T follicular helper cell (primary cell): ENCODE measurements at places on chromosomes 13 and 19.

GRCh38 chr19:49766930-49767299 lies at the start of gene AP2A1:
Gene AP2A1, plus strand, starts transcription at chr19:49767001. Its CDS starts 133 bp downstream, at chr19:49767134.
- DNase-seq = no peak

GRCh38 chr19:33486936-33487811 lies 34.4 kb downstream of the PEPD start:
- DNase-seq = no peak

DNA sequence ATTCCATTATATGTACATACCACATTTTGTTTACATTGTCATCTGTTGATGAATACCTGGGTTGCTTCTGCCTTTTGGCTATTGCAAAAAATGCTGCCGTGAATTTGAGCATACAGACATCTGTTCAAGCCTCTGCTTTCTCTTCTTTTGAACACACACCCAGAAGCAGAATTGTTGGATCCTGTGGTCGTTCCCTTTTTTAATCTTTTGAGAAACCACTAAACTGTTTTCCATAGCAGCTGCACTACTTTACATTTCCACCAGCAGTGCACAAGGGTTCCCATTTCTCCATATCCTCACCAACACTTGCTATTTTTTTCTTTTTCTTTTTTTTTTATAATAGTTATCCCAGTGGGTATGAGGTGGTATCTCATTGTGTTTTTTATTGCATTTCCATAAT lies 123.5 kb downstream of the TEX29 start:
- no peak for DNase-seq

DNA sequence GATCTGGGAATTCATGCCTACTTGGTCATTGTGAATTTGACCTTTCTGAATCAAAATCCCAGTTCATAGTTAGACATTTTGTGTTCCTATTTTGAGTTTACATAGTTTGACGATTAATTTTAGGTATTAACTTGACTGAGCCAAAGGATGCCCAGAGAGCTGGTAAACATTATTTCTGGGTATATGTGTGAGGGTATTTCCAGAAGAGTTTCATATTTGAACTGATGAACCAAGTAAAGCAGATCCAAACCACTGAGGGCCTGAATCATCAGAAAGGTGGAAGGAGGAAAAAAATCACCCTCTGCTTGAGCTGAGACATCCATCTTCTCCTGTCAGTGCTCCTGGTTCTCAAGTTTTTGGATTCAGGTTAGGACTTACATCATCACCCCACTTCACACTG lies 116.6 kb downstream of the CYSLTR2 start:
- no peak for DNase-seq

DNA sequence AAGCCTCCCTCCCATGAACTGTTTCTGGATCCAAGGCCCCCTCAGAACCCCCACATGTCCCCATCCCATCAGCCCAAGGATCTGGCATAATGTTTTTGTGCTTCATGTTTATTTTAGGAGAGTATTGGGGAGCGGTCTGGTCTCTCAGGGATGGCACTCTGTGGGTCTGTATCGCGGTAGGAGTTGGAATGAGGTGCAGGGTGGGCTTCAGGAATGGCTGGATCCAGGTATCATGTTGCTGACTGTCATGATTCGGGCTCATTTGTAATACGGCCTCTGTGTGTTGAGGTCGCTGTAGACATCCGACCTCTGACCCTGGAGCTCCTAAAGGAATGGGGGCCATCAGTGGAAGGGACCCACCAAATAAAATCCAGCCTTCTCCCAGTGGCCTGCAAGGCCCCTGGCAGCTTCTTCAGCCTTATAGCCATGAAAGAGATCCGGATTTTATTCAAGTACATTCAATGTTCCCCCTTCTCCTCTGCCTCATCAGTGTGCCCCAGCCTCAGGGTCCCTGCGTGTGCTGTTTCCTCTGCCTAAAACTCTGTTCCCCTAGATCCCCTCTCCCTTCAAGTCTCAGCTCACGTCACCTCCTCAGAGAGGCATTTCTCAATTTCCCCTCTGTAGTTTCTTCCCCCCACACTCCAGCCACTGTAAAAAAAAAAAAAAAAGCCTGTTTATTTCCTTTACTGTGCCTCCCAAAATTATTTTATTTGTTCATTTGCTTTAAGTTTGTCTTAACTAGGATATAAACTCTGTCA lies 2.2 kb downstream of the HCST start:
- no peak for DNase-seq

DNA sequence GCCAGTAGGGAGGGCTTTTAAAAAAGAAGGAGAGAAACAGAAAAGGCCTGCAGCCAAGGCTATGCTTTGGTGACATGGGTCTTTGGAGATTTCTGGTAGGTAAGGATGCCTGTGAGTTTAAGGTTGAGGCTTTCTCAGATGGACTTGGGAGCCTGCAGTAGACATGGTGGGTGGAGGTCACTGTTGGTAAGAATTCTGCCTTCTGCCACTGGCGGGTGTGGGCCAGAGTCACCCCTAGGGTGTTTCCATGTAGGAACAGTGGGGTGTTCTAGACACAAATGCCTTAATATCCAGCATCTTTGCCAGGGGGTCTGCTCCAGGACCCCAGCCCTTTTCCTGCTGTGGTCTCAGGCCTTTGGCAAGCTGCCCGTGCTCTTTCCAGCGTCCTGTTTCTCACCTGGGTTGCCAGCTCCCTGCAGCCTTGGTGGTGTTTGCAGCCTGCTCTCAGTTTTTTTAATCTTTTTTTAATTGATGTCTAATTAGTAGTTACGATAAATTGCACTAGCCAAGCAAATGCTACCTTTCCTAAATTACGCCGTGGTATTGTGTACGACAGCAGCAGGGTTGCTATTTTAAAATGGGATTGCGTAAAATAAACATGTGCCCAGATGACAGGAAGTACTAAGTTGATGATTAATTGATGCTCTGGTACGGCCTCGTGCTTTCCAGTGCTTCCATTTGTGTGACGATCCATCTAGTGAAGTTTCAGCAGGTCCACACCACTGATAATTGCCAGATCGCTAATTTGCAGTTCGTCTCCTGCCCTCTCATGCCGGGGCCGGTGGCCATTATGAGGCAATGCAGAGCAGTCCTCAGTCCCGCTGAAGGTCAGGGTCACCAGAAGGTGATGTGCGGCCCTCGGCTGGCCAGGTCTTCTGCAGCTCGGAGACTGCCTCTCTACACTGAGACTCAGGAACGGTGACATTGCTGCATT lies 35.3 kb upstream of the NPAS1 start:
- DNase-seq = no peak

DNA sequence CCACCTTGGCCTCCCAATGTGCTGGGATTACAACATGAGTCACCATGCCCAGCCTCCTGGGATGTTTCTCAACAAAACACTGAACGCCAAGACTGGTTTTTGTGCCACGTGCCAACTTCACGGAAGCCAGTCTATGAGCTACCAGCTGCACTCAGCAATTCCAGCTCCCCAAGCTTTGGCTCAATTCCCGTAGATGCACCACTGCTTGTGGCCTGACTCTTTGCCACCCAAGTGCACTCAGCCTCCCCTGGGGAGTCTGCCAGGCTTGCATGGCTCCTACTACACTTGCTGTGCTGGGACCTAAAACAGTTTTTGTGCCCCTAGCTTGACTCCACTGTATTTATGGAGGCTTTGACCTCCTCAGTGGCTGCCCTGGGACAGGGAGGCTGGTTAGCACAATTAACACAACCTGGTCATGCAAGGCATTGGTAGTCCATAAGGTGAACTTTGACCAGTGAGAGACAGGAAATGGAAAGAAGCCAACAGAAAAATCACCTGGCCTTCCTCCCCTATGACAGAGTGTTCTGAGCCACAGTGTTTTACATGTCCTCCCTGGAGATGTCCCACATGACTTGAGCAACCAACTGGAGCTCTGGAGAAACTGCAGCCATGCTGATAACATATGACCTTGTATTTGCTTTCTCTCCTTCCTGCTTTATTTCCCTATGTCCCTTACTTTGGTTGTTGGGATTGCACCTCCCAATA lies 1173.1 kb downstream of the UQCRFS1 start:
- no peak for DNase-seq

DNA sequence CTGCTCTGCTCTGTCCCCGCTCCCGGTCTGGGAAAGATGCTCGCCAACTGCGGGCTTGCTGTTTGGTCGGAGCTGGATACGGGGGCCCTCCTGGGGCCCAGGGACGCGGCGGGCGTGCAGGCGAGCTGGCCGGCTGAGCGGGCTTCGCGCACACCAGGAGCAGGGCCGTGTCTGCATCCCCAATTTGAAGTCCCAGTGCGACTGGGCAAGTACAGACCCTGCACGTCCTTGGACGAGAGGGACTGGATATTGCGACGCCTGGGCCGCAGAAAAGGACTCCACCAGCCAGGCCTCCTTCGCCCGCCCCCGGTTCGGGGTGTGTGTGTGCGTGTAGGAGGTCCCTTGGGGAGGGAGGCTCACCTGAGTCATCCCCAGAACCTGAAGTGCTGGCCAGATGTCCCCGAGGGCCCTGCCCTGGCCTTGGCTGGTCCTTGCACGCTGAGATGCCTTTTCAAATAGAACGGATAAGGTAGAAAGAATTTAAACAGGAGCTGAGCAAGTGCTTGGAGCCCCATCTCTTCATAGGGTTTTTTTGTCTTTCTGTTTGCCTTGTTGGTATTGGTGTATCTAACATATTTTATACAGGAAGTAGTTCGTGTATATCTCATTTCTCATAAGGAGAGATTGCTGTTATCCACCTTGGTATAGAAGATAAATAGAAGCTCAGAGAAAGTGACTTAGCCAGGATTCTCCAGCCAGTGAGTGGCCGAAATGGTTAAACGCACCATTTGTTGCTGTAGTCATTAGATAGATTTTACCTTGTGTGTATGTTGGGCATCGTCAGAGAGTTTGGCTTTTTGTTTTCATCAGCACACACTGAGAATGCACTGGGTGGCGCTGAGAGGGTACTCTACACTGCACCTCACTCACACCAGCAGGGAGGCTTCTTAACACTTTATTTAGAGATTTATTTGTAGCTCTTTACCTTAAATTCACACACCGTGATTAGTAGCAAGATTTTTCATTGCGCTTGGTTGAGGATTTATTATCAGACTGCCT lies 1.1 kb downstream of the NAXD start:
- no peak for DNase-seq

DNA sequence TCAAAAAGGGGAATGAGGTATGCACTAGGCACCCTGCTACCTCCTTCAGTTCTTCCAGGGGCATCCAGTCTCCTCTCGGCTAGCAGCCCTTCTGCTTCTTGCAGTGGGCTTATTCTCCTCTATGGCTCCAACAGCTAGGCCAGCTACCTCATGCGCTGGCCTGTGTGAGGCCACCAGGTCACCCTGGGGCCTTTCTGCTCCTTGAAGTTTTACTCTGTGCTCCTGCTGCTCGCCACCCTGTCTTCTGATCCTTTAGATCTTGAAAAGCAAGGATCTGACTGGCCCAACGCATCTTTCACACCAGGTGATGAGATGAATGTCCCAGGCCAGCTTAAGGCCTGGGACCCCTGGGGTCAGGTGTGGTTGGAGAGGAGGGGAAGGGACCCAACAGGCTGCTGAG lies 66.2 kb downstream of the RUBCNL start:
- DNase-seq = no peak

DNA sequence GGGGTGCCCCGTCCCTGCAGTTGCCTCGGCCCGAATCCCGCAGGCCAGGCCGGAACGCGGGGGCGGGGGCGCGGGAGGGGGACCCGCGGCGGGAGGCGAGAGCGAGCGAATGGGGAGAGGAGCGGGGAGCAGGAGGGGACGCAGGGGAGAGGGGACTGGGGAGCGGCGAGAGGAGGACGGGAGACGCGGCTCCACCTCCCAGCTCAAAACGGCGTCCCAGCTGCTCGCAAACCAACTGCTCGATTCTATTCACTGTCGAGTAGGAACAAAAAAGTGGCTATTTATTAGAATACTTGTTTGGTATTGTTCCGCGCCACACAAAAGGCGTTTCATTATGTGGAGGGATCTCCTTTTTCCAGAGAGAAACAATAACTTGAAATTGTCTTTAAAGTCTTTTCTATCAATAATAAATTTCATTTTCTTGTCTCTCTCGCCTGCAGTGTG lies 10.6 kb upstream of the SOX1 start:
- DNase-seq = no peak

DNA sequence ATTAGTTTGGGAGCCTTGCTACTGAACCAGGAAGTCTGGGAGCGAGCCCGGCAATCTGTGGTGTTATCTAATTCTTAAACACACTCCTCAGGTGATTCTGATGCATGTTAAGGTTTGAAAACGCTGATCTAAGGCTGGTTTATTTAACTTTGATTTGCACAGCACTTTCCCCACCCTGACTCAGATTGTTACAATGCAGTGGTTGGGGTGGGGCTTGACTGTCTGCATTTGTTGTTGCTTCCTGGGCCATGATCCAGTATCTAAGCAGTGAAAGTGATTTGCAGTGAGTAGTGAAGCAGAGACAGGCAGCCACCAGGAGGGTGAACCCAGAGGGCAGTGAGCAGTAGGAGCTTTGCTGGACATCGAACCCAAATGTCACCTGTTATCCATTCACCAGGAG lies 81.6 kb upstream of the ARGLU1 start:
- no peak for DNase-seq

DNA sequence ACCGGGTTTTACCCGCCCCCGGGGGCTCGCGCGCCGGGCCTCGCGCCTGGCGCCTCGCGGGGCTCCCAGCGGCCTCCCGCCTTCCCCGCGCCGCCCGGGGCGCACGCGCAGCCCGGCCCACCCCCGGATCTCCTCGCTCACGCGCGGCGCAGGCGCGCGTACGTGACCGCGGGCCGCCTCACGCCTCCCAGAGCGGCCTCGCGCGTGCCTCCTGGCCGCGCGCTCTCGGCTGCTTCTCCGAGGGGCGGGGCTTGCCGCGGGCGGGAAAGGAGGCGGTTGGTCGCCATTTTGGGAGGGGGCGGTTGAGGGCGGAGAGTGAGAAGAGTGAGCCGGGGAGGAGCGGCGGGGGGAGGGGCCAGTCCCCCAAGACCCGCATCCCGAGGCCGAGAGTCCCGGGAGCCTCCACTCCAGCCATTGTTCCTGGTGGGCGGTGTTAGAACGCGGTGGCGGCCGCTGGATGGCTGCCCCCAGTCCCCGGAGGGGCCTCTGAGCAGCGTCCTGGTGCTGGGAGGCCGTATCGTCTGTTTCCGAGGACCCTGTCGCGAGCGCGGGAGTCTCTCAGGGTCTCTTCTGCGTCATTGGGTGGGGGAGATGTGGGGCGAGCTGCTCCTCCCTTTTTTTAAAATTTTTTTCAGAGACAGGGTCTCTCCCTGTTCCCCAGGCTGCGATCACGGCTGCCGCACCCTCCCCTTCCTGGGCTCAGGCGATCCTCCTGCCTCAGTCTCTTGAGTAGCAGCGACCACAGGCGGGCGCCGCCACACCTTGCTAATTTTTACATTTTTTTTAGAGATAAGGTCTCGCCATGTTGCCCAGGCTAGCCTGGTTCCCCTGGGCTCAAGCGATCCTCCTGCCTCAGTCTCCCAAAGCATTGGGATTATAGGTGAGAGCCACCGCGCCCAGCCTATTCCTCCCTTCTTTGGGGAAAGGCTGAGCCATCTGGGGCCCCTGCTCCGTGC lies at the start of gene ZNF541:
TSS of gene ZNF541 (minus strand) at position 78 of the 956 bp plus-strand sequence. CDS start 17,292 bp downstream, outside the sequence.
- DNase-seq = peak; percentile 80

GRCh38 chr19:29681422-29682235 lies 16.4 kb downstream of the PLEKHF1 start:
- DNase-seq = no peak
